CD4-positive, alpha-beta T cell treated with Interleukin-10 for 1 hour (primary cell): ENCODE measurements at places on chromosomes 12 and 14.

GRCh38 chr14:54459106-54459505 is 17.9 kb upstream of the CNIH1 start:
- no peak for DNase-seq

DNA sequence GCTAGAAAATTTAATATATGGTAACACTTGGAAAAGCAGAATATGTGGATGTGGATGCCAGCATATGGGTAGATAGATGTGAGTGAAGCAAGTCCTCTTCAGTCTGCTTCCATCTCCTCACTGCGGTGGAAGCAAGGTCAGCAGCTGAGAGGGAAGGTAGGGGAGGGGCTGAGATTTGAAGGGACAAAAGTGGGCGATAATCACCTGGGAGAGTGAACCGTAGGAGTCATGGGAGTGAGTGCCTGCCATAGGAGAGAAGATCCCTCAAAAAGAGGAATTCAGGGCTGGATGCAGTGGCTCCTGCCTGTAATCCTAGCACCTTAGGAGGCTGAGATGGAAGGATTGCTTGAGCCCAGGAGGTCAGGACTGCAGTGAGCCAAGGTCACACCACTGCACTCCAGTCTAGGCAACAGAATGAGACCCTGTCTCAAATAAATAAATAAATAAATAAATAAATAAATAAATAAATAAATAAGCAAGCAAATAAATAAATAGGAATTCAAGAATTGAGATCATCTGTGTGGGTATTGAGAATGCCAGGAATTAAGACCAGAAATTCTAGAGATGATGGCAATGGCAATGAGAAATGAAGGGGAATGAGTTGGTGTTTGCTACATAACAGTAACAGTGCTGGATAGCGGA is 123.4 kb downstream of the BICD1 start:
- DNase-seq: no peak

DNA sequence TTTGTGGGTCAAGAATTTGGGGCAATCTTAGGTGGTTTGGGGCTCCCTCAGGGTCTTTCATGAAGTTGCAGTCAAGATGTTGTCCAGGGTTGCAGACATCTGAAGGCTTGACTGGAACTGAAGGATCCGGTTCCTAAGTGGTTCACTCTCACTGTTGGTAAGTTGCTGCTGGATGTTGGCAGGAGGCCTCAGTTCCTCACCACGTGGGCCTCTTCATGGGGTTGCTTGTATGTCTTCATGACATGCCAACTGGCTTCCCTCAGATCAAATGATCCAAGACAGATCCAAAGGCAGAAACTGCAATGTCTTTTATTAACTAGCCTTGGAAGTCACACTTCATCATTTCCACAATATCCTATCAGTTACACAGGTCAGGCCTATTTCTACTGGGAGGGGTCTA is 49.2 kb downstream of the ARF6 start:
- no peak for DNase-seq

DNA sequence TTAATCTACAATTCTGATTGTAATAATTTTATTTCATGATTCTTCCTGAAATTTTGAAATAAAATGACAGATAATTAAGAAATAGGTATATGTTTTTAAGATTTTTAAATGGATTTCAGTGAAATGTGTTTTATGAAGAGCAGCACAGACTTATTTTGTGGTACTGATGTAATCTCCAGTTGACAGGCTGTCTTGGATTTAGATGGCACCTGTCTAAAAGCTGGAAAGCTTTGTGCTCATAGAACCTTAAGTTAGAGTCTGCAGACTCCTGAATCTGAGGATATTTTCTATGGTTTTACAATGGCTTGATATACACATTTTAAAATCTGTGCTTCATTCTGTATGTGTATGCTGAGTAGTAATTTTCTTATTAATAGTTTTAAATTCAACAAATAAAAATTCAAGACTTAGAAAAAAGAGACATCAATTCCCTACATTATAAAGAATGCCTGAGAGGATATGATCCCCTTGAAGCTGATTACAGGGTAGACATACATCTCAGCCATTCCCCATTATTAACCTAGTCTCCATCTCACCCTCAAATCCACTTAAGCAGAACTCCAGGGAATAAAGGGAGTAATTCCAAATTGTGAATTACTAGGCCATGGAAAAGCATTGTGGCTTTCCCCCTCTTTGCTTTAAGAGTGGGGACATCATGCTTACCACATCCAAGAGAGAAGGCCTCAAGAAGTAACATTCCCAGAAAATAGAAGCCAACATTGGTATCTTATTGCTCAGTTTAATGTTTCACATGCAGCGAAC is 33.7 kb upstream of the ACSS3 start:
- DNase-seq: no peak

GRCh38 chr12:21607701-21608100 is 3.1 kb upstream of the GYS2 start:
- peak; percentile 44 for DNase-seq

GRCh38 chr14:35808076-35808637 is 938 bp downstream of the RALGAPA1 start:
- peak; percentile 39 for DNase-seq

- DNase-seq: no peak
These were observed 11.6 kb downstream of the HVCN1 start for GRCh38 chr12:110677206-110677911.

DNA sequence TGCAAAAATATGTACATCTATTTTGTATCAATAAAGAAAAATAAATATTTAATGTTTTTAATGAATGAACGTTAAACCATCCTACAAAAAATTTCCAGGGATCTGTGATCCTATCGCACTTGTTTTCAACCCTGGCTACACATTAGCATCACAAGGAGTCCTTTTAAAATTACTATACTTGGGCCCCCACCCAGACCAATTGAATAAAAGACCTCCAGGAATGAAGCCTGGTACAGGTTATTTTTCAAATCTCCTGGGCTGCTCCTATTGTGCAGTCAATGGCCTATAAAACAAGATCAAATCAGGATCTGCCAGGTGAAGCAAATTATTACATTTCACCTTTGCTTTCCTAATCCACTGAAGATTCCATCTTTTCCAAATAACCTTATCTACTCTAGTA is 33.4 kb upstream of the GXYLT1 start:
- no peak for DNase-seq

- DNase-seq: no peak
These were observed 70.5 kb downstream of the SERPINA3 start for GRCh38 chr14:94682736-94683135.

GRCh38 chr12:53523131-53523530 is 15.8 kb upstream of the NPFF start:
- no peak for DNase-seq

- no peak for DNase-seq
These were observed 112.8 kb downstream of the DUSP6 start for GRCh38 chr12:89239534-89239933.

DNA sequence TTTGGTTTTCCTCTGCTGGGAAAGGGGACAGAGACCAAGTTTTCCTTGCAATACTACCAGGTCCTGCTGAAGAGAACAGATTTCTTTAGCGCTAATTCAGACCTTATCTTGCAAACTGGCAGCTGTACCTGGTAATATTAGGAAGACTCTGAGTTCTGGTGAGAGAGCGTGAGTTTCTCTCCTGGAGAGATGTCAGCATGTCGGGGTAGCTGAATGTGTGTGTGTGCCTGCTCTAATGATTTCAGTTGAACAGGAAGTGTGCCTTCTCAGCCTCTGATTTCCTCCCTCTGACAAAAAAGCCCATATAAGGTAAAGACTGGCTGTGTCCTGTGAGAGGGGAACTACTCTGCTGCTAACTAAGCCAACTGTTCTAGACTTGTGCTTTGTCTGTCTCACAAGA is 10.3 kb upstream of the ERP27 start:
- peak; percentile 90 for DNase-seq

DNA sequence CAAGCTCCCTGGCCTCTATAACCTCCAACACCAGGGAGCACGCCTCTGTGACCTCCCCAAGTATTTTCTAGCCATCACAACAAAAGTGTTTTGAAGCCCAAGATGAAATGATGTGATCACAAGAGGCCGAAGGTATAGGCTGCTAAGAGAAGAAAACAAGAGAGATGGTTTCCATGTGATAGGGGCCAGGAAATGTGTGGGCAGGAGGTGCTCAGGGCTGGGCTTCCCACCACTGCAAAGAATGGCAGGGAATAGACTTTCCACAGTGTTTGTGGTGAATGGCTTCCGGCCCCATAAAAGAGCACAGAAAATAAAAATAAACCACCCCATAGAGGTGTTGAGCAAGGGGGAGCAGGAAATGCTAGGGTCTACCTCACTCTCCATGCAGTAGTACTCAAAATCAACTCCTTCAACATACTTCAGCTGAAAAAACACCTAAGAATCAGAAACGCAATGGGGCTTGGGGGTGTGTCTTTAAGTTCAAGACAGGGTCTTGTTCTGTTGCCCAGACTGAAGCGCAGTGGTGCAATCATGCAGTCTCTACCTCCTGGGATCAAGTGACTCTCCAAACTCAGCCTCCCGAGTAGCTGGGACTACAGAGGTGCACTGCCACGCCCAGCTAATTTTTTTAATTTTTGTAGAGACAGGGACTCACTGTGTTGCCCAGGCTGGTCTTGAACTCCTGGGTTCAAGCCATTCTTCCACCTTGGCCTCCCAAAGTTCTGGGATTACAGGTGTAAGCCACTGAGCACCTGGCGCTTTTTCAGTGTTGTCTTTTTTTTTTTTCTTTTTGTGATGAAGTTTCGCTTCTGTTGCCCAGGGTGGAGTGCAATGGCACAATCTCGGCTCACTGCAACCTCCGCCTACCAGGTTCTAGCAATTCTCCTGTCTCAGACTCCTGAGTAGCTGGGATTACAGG is 27.1 kb downstream of the DAD1 start:
- peak; percentile 90 for DNase-seq

DNA sequence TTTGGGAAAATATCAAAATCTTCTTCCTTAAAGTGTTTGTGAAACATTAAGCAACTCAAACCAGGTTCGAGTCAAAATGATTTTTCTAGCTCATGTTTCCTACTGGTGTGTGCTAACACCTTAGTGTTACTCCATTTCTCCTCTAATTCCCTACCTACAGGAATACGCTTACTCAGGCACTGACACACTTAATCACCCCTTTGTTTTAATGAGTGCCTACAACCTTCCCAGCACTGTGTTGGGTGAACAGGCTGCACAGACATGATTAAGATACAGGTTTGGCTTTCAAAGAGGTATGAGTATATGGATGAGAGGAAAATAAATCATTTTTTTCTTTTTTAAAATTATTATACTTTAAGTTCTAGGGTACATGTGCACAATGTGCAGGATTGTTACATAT is 15.6 kb upstream of the PZP start:
- DNase-seq: no peak

DNA sequence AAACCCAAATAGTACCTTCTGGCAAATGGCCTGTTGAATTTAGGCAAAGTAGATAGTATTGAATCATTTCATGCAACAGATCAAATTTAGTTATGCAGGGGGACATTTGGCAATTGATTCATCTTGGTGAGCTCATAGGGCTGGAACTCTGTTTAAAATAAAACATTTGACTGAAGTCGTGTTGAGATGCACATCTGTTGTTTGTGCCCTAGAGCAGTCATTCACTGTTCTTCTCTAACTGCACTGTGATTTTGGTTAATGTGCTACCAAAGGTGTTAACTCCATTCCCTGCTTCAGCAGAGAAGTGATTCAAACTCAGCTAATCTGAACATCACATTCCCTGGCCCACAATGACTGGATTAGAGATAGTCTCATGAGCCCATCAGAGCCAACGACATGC is 44.0 kb upstream of the CSRP2 start:
- no peak for DNase-seq
